ENCODE measurements at places on chromosomes 11 and 22.

DNA sequence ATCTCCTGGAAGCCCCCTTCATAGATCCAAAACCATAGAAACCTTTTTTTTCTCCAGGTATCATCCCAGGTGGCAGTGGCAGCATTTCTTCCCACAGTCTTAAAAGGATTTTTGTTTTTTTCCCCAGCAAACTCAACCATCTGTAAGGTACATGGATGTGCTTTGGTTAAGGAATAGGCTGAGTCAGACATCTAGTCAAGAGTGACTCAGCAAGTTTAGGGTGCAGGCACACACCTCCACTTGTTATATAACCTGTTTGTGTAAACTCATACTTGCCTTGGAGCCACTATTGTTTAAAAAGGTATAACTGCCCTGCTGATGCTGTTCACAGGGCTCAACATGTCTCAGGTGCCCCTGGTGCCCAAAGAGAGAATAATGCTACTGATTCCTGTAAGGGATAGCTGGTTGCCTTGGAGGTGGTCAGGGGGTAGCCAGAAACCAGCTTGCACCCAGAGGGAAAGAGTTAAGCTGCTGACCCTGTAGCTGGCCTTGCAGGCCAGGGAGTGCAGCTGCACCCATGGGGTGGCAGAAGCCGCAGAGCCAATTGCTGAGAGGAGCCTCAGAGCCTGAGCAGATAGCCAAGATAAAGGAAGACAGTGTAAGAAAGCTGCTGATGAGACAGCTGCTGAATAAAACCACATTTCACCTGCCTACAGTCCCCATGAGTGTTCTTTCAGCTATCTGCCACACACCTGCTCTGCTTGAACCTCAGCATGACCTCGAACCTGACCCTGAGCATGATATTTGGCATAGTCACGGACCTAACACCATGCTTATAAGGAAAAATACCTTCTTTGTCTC lies 1726.1 kb upstream of the RAG2 start:
- DNase-seq, result no peak

DNA sequence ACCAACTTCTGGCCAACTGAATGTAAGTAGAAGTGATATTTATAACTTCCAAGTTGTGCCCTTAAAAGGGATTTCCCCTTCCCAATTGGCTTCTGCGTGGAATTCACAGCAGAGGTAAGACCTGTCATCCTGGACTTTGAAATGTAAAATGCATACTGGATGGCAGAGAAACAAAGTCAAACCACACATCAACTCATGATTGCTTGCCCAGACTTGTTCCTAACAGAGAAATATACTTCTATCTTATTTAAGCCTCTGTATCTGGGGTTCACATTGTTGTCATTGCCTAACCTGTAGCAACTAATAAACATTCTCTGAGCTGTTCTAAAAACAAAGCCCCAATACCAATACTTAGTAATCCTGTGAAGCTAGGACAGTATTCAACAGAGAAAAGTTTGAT lies 6.2 kb downstream of the ME3 start:
- DNase-seq, result no peak

DNA sequence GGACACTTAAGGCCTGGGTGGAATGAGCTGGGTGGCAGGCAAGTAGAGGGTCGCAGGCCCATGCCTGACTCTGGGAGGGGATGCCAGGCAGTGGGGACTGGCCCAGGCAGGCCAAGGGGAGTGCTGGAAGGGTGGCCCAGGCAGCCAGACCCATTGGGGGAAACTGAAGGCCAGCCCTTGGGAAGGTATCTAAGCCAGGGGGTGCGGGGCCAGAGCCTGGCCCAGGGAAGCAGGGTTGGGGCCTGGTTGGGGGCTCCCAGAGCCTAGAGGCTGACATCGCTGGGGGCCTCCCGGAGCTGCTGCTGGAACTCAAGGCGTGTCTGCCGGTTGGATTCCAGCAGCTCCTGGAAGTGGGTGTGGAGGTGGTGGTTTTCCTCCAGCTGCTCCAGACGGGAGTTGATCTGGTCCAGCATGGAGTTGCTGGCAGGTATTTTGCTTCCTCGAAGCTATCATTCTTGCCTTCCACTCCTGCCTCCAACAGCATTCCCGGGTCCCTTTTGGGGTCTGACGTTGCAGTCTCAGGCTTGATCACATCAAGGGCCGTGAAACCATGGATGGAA lies 35.3 kb upstream of the XBP1 start:
- no peak for DNase-seq

DNA sequence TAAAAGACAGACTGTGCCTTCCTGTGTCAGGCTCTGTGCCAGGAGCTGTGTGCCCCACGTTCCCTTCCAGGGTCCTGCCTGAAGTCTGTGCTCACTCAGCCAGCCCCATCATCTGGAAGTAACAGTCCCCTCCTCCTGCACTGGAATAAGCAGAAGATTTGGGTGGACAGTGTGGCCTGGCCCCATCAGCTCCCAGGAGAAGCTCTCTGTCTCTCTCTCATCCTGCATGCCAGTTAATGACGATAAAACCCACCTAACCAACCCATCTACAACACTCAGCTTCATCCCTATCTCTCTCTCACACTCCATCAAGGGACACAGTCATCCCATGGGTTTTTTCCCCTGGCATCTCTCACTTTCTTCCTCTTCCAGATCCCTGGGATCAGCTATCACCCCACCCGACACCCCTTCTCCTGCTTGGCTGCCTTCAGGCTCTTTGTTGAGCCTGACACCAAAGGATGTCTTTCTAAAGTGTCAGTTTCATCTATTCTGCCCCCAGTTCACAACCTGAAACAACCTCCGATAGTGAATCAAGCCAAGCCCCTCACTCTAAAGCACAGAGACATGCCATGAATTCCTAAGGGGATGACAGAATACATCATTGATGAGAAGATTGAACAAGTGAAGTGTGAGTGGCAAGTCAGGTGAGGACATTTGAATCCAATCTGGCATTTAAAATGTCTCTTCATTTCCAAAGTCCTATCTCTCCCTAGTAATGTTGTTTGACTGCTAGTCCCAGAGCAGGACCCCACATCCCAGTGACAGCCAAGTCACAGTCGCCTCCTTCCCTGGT lies 91.4 kb upstream of the TOP3B start:
- no peak for DNase-seq

DNA sequence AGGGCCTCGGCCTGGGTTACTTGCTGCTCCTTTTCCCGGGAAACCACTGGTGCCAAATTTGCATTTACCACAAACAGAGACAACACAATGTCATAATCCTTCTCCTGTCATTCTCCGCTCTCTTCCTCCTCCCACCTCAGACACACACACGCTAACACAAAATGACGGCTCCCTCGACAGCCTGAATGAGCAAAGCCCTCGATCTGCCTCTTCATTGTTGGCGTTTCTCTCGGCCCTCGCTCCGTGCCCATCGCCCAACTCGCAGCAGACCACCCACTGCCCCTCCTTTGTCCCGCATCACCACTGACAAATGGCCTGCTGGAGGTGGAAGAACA lies 12.5 kb upstream of the TCF20 start:
- DNase-seq, result no peak

DNA sequence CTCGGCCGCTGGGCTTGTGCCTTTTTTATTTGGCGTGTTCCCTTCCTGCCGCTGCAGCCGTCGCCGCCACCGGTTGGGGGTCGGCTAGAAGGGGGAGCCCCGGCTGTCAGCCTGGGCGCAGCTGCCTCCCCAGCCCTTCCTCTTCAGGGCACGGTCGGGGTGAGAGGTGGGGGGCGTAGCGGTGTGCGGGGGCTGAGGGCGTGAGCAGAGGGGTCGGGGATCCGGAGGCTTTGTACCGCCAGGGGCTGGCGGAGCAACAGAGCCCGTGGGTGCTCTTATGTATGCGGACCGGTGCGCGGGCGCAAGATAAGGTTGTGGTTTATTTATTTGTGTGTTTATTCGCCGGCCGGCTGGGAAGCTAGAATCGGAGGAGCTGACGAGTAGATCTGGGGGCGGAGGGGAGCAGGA lies 477 bp downstream of the ZBTB16 start:
- DNase-seq, result no peak

GRCh38 chr22:23408321-23408720 lies 171.8 kb downstream of the IGLL1 start:
- no peak for DNase-seq

DNA sequence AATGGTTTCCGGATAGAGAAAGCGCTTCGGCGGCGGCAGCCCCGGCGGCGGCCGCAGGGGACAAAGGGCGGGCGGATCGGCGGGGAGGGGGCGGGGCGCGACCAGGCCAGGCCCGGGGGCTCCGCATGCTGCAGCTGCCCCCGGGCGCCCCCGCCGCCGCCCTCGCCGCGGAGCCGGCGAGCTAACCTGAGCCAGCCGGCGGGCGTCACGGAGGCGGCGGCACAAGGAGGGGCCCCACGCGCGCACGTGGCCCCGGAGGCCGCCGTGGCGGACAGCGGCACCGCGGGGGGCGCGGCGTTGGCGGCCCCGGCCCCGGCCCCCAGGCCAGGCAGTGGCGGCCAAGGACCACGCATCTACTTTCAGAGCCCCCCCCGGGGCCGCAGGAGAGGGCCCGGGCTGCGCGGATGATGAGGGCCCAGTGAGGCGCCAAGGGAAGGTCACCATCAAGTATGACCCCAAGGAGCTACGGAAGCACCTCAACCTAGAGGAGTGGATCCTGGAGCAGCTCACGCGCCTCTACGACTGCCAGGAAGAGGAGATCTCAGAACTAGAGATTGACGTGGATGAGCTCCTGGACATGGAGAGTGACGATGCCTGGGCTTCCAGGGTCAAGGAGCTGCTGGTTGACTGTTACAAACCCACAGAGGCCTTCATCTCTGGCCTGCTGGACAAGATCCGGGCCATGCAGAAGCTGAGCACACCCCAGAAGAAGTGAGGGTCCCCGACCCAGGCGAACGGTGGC lies 15.7 kb downstream of the PIK3IP1 start:
- DNase-seq, result no peak

- DNase-seq, result no peak
Measured at GRCh38 chr11:117059611-117060148, 38.5 kb downstream of the SIK3 start.

- DNase-seq, result no peak
Measured at GRCh38 chr11:117892651-117893050, 16.2 kb upstream of the FXYD6 start.

- DNase-seq, result no peak
Measured at GRCh38 chr22:32991353-32992101, 66.7 kb downstream of the SYN3 start.
